Activated T-helper 1 cell treated with anti-CD3 and anti-CD28 coated beads, Interleukin-2, amount 50 U/mL, for 16 hours (primary cell): ENCODE measurements at places on chromosomes 2 and 18.

DNA sequence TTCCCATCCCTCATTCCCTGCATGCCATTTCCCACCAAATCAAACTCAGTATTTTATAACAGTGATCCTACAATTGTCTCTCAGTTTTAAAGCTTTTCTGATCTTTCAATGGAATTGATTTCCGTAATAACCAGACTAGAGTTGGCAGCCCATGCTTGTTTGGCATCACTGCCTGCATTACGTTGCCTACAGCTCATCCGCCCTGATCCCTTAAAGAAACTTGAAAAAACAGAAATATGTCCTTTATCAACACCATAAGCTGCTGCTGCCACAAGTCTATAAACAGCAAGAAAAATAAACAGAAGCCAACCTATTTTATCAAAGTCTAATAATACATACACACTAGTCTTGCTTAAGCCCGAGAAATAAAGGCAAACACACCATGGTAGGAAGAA lies 331.0 kb downstream of the METTL4 start:
- DNase-seq = no peak

DNA sequence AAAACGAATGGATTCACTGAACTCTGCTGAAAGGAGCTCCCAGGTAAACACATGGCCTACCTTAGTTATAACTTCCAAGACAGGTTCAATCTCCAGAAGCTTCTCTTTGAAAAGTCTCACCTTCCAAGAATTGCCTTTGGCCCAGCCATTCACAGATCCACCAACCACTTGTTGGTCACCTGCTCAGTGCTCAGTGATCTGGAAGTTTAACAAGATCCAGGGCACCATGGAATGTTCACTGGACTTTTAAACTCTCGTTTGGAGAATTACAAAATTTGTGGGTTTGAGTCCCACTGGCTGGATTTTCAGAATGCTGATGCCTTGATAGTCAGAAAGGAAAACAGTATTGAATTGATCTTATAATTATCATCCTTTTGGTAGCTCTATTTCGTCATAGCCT lies 9.4 kb downstream of the GPR39 start:
- DNase-seq = no peak

DNA sequence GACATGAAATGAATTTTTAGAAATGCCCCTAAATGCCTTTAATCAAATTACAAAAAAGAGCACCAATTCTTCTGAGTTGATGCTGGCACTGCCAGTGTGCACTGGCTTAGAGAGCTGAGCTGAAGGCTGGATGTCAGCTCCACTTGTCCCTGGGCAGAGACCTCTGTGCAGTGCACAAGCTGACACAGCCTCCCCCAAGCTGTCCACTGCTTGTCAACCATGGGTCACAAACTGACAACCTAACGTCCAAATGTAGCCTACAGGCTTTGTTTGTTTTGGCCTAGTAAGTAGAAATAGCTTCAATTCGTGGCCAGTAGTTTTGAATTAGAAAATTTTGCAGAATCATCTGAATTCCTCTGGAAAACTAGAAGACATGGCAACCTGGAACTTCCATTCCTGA lies 605.6 kb downstream of the DCC start:
- no peak for DNase-seq

DNA sequence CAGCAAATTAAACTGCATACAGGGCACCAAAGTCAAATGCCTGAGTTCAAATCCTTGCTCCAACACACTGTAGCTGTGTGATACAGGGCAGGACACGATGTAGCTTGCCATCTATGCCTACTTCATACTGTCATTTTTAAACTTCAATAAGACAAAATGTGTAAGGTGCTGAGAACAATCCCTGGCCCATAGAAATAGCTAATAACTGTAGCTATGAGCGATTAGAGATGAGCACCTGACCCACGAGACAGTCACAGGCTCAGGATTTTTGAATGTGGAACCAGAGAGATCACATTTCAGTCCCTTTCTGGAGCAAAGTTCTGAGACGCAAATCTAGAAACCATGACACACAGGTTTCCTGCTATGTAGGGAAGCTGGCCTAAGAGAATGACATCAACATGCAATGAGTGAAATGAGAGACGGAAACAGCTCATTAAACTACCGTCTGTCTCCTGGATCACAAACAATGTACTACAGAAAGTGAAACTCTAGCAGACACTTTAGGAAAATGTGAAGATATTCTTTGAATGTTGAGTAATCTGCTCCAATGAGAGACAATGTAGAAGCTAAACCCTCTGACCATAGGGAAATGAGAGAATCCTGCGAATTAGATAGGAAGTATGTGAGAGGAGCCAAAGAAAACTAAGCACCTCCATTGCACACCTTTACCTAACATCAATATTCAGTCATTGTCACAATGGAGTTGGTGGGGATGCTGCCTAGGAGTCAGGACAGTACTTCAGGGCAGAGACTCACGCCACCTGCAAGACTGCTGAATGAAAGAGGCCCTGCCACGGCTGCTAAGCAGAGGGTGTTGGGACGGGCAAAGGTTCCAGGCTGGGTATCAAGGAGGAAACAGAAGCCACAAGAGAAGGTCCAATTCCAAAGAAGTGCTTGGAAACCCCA lies 25.5 kb downstream of the B4GALT6 start:
- no peak for DNase-seq

DNA sequence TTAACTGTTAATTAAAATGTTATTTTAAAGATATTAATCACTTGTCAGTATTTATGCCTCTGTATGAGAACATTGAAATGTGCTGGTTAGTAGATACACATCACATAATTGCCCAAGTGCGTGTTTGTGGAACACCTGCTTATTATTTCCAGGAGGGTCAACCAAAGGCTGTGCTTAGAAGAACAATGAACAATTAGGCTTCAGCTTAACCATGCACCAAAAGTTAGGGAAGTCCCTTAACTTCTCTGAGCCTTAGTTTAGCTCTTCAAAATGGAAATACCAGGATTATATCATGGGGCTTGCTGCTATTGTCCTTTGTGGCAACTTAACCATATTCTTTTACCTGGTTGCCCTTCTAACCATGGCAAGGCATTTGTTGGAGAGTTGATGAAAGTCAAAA lies 43.0 kb upstream of the PLA2R1 start:
- DNase-seq = no peak

DNA sequence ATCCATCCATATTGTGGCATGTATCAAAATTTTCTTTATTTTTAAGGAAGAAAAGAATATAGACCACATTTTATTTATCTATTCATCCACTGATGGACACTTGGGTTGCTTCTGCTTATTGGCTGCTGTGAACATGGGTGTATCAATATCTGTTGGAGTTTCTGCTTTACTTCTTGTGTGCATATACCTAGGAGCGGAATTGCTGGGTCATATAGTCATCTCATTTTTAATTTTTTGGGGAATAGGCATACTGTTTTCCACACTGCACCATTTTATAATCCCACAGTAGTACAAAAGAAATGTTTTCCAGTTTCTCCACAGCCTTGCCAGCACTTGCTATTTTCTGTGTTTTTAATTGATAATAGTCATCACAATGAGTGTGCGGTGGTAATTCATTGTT lies 197.2 kb downstream of the ACKR3 start:
- no peak for DNase-seq

DNA sequence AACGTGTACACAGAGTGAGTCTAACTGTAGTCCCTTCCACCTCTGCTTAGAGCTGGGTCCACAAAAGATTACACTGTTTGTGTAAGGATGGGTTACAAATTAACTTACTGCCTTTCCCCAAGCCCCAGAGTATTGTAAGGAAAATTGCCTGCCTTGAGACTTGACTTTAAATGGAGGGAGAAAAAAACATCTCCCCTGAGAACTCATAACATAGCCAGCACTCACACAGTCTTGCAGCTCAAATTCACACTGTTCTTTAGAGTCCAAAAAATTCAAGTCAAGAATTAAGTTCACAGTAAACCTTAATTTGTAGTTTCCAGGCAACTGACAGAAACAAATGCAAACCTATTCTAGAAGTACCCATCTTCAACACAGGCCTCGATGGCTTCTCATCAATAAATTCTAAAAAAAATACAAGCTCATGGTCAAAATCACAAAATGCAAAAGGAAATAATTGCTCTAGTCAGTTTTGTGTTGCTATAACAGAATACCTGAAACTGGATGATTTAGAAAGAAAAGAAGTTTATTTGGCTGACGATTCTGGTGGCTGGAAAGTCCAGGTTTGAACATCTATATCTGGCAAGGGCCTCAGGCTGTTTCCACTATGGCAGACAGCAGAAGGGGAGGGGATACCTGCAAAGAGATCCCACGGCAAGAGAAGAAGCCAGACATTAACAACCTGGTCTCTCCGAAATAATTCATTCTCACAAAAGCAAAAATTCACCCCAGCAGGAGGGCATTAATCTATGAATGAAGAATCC lies 34.6 kb upstream of the TMEM17 start:
- DNase-seq = no peak

DNA sequence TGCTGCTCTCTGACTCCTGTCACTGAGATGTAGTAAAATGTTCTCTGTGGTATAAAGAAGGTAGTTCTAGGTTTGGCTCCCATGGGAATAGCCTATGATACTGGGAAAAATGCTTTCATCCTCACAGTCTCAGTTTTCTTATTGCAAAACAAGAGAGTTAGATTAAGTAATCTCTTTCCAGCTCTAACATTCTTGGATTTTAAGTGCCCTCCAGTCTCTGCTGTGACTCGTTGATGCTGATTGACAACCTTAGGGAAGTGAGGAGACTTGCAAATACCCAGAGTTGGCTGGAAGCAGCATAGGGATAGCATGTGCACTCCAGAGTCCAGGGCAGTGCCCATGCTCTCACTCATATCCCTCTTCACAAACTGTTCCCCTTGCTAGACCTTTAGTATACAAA lies 534.9 kb downstream of the SLC4A3 start:
- no peak for DNase-seq

- no peak for DNase-seq
Measured at GRCh38 chr2:176482107-176482506, 212.9 kb downstream of the MTX2 start.

- no peak for DNase-seq
Measured at GRCh38 chr2:25887624-25888242, 9.4 kb upstream of the ASXL2 start.

DNA sequence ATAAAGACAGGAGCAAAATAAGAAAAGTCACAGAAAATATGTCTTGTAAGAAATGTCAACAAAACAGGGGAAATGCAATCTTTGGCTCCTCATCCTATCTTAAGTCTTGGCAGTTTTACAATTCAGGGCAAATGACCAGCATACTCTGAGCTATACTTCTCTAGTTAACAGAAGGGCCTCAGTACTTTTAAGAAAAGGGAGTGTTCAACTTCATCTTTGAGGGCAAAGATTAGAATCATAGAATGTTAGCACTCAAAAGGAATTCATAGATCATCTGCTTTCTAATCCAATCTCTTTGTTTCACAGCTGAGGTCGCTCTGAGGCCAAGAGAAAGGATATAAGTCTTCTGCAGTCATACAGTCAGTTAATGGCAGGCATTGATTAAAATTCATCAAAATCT lies 174.0 kb upstream of the NT5C1B start:
- DNase-seq = no peak

DNA sequence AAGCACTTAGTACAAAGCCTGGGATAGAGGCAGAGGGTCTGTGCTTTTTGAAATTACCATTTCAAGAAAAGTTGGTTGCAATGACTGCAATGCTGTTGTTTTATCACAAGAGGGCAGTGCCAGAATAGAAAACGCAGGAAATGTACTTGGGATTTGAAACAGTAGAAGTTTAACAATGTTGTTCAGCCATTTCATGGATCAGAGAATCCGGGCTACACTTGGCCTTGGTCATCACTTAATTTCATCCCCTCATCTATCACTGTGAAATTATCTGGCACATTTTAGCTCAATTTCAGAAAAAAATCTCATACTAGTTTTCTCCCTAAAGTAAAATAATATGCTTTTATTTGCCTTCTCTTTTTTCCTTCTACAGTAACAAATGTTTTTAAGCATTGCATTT lies 70.8 kb downstream of the RAPGEF4 start:
- DNase-seq = no peak

DNA sequence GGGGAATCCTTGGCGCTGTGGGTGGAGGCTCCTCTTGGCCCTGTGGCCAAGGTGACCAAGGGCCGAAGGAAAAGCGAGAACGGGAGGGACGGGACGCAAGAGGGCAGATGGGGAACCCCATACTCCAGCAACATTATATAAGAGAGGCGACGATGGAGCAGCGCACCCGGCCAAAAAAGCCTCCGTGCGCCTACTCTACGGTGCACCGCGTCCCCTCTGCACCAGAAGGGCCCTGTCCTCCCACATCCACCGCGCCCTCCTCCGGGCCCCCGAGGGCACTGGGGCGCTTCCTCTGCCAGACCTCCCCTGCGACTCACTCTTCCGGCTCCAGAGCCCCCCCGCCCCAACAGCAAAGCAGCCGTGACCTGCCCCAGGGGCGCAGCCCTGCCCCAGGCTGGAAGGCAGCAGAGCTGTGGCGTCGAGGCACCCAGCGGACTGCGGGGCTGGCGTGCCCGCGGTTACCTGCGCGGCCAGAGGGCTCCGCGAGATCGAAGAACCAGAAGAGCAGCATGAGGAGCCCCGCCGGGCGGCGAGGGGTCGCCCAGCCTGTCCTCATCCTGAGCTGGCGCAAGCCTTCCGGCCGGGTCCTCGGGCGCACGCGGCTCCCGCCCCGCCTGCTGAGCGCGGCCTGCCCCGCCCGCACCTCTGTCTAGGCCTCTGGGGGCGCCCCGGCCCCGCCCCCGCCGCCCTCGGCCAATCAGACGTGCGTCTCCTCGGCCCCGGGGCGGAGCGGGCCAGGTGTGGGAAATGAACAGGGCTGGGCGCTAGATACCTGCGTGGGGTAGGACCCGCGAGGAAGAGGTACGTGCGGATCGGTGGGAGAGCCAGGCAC lies 106.3 kb upstream of the CD302 start:
- DNase-seq = peak; percentile 73

DNA sequence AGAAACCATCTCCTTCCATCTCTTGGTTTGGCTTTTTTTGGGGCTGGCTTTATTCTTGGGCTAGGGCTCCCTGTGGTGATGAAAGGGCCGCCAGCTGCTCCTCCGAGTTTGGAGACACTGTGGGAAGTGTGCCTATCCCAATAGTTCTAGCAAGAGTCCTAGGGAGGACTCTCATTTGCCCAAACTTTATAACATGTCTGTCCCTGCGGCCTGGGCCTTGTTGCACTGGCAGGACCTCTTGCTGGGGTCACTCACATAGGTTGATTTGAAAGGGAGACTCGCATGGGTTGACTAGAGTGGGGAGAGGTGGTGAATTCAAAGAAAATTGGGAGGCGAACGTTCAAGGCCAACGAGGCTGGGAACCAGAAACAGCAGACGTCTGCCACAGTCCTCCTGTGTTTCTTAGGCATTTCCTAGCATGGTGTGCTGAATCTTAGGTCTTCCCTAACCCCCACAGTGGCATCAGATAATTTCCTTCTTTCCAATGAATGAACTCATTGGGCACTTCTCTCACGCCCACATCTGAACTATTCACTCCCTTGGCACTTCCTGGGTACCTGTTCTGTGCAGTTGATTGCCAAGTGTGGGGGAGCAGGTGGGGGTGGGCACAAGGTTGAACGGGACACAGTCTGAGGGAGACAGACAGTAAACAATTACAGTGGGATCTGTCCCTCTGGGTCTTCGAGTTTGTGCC lies 26.8 kb downstream of the NIFK start:
- DNase-seq = no peak
